ENCODE measurements at places on chromosomes 2 and 18.

GRCh38 chr2:204325468-204325867 lies 219.8 kb upstream of the PARD3B start:
- DNase-seq: peak; percentile 32

- DNase-seq: no peak
These were observed 321.4 kb downstream of the IRS1 start for GRCh38 chr2:226478109-226478809.

- no peak for DNase-seq
These were observed 232.3 kb upstream of the MEIS1 start for GRCh38 chr2:66202586-66202985.

GRCh38 chr2:189802396-189802912 lies 18.2 kb downstream of the PMS1 start:
- no peak for DNase-seq

GRCh38 chr2:96120091-96120720 lies 3.8 kb upstream of the ADRA2B start:
- peak; percentile 12 for DNase-seq

DNA sequence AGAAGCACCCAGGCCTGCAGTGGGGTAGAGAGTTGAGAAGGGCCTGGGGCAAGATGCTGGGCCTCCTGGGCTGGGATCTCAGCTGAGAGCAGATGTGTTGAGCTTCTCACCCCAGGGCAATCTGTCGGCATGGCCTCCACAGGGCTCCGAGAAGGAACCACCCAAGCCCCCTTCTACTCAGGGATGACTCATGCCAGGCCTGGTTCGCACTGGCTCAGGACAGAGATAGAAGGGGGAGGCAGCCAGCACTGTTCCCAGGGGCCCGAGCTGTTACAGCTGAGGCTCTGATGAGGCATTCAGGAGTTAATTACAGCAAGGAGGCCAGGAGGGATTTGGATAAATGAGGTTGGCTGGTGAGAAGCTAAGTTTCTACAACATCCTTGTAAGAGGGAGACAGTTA lies 62.5 kb downstream of the CENPO start:
- no peak for DNase-seq

- DNase-seq: no peak
These were observed 62.8 kb downstream of the SESTD1 start for GRCh38 chr2:179201869-179202268.

DNA sequence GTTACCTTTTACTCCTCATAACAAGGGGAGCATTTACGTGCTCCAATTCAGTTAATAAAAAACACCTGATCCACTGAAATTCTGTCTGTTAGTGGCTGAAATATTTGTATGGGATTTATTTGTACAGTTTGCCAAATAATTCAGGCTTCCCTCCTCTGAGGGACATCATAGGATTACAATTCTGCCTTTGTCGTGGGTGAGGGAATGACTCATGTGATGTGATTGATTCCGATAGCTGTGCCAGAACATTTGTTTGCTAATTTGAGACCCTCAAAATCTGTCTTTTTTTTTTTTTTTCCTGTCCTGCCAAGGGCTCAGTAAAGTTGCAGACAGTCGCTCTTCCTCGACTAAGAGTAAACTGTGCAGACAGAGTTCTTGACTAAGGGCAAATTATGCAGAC lies 612.6 kb upstream of the CDH2 start:
- no peak for DNase-seq

GRCh38 chr2:48471048-48471474 lies 58.9 kb upstream of the STON1 start:
- DNase-seq: no peak

DNA sequence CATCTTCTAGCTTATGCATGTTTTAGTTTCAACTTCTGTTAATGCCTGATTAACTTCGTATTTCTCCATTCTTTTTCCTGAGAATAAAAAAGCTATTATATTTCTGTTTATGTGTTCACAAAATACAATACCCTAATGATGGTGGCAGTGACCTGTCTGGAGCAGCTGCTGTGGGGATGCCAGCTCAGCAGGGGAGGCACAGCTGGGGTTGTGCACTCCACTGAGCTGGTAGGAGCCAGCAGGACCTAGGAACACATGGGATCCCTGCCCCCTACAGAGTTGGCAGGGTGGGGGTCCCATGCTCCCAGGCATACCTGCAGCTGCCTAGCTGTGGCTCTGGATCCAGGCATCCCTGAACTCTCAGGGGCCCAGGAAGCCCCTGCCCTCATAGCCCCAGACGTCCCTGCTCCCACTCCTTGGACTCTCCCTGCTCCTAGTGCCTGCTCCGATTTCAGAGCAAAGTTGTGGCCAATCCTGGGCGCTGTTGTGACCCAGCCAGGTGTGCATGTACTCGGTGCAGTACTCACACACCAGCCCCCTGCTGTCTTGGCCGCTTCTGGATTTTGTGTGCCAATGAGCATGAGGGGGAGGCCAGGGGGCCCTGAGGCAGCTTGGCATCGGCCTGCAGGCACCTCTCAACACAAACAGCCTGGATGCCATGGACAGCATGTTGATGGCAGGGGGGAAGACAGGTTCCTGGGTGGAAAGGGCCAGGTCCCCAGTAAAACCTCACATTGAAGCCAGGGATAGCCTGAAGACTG lies 546.0 kb downstream of the ZNF804A start:
- DNase-seq: no peak

DNA sequence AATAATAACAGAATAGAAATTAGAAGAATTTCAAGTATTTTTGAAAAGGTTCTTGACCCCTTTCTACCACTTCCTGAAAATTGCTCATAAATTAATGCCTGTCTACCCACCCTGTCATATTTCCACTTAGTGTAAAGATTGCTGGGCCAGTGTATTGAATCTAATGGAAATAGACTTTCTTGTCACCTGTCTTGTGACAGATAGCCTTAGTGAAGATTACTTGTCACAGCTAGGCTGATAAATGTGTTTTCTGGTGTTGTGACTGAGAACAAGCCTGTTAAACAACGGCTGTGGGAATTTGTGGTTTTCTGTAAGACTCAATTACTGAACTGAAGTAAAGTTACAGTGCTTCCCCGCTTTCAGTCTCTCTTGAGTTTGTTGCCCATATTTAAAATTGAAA lies 37.0 kb downstream of the PIK3C3 start:
- DNase-seq: no peak

- DNase-seq: no peak
These were observed 124.4 kb downstream of the INHBB start for GRCh38 chr2:120470041-120470965.

- DNase-seq: no peak
These were observed 39.8 kb upstream of the AAK1 start for GRCh38 chr2:69683170-69683971.

DNA sequence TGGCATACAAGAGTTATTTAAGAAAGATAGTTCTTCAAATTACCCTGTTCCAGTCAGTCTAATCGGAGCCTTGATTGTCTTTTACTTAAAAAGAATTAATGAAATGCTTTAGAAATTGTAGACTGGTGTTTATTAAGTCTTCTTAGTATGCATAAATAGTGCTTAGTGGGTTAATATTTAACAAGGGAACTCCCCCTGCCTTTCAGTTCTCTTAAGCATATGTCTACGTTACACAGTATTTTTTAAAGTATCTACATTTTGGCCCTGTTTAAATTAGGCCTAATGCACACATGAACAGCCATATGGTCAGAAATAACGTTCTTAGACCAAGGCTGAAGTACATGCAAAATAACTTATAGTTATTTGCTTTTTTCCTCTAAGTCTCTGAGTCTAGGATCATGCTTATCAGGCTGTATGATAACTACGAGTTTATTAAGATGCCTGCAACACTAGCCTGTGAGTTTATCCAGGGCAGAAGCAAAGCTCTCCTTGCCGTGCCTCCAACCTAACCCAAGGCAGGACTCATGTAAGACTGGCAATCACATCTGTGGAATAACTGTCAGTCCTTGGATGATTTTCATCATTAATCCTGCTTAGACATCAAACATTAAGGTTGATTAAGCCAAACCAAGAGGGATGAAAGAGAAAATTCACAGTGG lies 6.7 kb downstream of the BCL2 start:
- no peak for DNase-seq

DNA sequence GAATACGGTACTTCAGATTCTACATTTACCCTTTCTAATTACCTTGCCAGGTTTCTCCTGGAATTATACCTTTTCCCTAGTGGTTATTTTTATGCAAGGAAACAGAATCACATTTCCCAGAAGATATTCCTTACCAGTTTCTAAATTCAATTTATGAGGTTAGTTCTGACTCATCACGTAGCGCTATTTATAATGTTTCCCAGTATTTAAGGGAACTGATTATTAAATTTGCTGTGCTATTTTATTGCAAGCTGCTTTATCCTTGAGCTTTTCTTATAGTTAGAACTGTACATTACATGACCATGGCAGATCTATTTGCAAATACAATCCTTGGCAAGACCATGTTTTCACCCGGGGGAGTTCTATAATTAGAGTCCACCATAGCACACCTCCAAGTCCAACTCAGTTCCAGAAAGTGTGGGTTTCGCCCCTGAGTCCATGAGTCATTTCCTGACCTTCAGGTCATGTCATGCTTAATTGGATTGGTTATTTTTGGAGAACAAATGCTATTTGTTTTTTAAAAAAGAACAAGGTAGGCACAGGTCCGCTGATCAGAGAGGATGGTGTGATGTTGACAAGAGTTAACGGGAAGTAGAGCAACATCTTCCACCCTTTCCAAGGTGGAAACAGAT lies 126.6 kb downstream of the ZNF532 start:
- DNase-seq: no peak

GRCh38 chr18:35042389-35043071 lies 1.3 kb downstream of the MAPRE2 start:
- DNase-seq: no peak

- no peak for DNase-seq
These were observed 128.1 kb upstream of the MSTN start for GRCh38 chr2:190190507-190191162.

DNA sequence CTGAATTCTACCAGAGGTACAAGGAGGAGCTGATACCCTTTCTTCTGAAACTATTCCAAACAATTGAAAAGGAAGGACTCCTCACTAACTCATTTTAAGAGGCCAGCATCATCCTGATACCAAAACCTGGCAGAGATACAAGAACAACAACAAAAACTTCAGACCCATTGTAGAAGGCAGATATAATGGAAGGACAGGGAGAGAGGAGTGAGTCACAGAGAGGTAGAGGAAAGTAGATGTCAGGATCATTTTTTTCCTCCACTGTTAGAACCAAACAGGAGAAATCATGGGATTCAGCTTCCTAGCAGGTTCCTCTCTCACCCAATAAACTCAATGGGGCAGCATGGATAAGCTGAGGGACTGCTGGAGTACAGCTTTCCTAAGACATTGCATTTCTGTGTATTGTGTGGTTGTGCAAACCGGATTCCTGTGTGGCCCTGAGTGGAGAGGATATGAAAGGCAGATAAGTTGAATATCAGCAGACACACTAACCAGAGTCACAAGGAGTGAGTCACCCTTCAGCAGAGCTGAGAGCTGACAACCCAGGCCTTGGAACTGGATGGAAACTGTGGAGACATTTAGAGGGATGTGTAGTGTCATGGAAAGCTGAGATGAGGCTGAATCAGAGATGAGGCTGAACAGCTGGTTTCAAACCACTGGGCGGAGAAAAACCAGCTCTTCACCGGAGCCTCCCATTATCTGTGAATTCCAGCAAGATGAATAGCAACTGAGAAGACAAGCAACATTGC lies 60.9 kb upstream of the MMADHC start:
- no peak for DNase-seq

Data from activated T-cell treated with anti-CD3 and anti-CD28 coated beads, Interleukin-2, amount 50 U/mL, for 1 hour (primary cell).